ENCODE measurements at places on chromosomes 11 and 22.

- no peak for DNase-seq
These were observed 26.2 kb upstream of the SHISAL1 start for GRCh38 chr22:44338906-44339305.

GRCh38 chr11:1938343-1939005, 8.7 kb upstream of the MRPL23 start:
- DNase-seq: no peak

GRCh38 chr11:37407461-37407860, 809.4 kb upstream of the RAG2 start:
- DNase-seq: no peak

- DNase-seq: no peak
These were observed 27.2 kb downstream of the GVQW3 start for GRCh38 chr11:76408171-76408965.

- DNase-seq: peak; percentile 80
These were observed 201.2 kb upstream of the E2F8 start for GRCh38 chr11:19441752-19442553.

- no peak for DNase-seq
These were observed 8.5 kb downstream of the LGALS2 start for GRCh38 chr22:37571258-37571991.

GRCh38 chr11:35174666-35175065, 35.7 kb downstream of the CD44 start:
- no peak for DNase-seq

GRCh38 chr11:62994775-62995174, 10.0 kb upstream of the SLC22A6 start:
- no peak for DNase-seq

DNA sequence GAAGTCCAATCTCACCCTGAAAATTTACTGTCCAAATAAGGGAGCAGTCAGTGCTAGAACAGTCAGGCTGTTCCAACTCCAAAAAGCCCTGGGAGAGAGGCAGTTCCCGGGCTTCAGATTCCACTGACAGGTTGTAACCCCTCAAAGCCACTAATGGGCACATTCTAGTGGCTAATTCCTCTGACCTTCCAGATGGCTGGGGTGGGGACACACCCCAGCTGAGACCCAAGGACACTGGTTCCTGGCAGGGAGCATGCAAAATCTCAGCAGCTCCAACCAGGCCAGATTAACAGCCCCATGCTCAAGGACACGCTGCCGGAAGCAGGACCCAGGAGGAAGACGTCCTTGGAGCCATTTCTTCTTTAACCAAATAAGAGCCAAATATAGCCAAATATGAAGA, 92.7 kb downstream of the RPL27A start:
- DNase-seq: no peak

DNA sequence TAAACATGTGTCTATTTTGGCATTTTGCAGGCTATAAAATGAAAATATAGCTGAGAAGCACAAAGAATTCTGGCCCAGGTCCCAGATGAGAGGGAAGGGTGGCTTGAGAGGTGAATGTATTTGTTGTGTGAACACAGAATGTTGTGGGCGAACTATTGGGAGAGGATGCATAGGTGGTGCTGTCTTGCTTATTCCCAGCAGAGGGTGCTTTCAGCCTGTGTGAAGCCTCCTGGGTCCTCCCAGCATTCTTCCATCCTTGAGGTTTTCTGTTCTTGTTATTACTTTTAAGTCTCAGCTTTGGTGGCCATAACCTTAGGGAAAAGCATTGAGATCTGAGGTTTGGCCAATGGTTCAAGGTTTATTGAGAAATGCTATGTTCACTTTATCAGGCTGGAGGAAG, 108.7 kb upstream of the SNX19 start:
- DNase-seq: no peak

GRCh38 chr11:110311783-110312579, 15.6 kb upstream of the RDX start:
- DNase-seq: no peak

GRCh38 chr11:17393472-17393871, 5.0 kb upstream of the KCNJ11 start:
- DNase-seq: no peak
